ENCODE measurements at places on chromosomes 12 and 14. TPM values are rescaled to one million over a fixed set of nuclear protein-coding genes. Genes with fewer than 3 reads are reported as not detected.

Gene KLRC2
- 0.15 TPM for polyA plus RNA-seq

- DNase-seq = no peak
- H3K27ac ChIP-seq = no peak overlapping the region
- H3K4me3 ChIP-seq = no peak overlapping the region
- no peaks in the 10 kb centered on the region for H3K27me3 ChIP-seq
- H3K36me3 ChIP-seq = no peaks in the 10 kb centered on the region
- no peaks in the 10 kb centered on the region for H3K4me1 ChIP-seq
These were observed 245.7 kb downstream of the SLC15A4 start for GRCh38 chr12:128578045-128578444.

DNA sequence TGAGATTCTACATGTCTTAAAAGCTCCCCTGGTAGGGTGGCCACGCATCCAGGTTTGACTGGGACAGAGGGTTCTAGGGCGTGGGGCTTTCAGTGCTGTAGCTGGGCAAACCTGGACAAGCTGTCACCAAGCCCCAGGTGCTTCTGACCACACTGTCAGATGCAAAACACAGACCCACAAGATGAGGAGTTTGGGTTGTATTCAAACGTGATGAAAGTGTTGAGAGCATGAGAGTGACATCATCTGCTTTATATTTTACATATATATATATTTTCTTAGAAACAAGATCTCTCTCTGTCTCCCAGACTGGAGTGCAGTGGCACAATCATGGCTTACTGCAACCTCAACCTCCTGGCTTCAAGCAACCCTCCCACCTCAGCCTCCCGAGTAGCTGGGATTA is 210.1 kb downstream of the DPF3 start:
- no peak overlapping the region for H3K27ac ChIP-seq
- no peak for DNase-seq
- no peaks in the 10 kb centered on the region for H3K36me3 ChIP-seq
- H3K4me1 ChIP-seq = no peaks in the 10 kb centered on the region

- no peak overlapping the region for H3K4me3 ChIP-seq
- no peak for DNase-seq
- H3K4me1 ChIP-seq = no peaks in the 10 kb centered on the region
- H3K27ac ChIP-seq = no peak overlapping the region
- H3K36me3 ChIP-seq = no peaks in the 10 kb centered on the region
- no peaks in the 10 kb centered on the region for H3K27me3 ChIP-seq
These were observed 46.0 kb downstream of the ITPR2 start for GRCh38 chr12:26786865-26787514.

Gene FAM90A1
- 0.20 TPM for polyA plus RNA-seq

DNA sequence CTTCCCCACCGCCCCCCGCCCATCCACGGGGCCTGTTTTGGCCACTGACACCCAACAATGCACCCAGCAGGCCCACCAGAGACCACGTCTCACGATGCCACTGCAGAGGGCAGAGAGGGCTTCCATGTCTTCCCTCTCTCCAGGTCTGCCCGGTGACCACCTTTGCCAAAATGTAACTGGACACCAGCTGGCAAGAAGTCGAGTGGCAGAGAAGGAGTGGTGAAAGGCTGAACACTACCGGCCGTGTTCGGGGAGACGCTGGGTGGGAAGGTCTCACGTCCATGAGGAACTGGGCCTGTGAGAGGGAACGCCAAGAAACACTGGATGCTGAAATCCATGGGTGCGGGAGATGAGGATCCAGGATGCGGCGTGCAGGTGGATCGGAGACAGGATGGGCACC is 308.2 kb downstream of the ADGRD1 start:
- no peaks in the 10 kb centered on the region for H3K36me3 ChIP-seq
- H3K4me1 ChIP-seq = no peaks in the 10 kb centered on the region
- no peak overlapping the region for H3K27ac ChIP-seq
- DNase-seq = no peak

DNA sequence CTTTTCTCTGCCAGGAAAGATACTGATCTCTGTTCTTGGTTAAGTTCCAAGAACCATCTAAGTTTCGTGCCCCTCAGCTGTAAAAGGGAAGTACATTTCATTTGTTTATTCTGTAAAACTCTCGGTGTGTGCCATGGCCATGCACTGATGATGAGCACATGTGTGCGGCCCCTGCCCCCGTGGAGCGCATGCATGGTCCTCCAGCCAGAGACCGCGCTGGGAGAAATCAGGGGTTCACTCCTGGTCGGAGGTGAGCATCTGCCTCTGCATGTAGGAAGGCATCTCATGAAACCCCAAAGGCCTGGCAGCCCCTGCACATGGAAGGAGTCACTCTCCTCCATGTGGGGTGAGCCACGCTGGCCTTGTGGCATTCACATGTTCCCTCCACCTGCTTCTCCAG is 102.5 kb upstream of the RTL1 start:
- H3K36me3 ChIP-seq = no peaks in the 10 kb centered on the region
- no peaks in the 10 kb centered on the region for H3K27me3 ChIP-seq
- H3K27ac ChIP-seq = no peak overlapping the region
- no peak for DNase-seq
- H3K4me3 ChIP-seq = no peak overlapping the region

Gene EID3
- polyA plus RNA-seq = 3.0 TPM
